ENCODE measurements at places on chromosomes 2 and 18. TPM values are rescaled to one million over a fixed set of nuclear protein-coding genes. Genes with fewer than 3 reads are reported as not detected.

Gene VWA3B
- total RNA-seq, result 0.98 TPM

DNA sequence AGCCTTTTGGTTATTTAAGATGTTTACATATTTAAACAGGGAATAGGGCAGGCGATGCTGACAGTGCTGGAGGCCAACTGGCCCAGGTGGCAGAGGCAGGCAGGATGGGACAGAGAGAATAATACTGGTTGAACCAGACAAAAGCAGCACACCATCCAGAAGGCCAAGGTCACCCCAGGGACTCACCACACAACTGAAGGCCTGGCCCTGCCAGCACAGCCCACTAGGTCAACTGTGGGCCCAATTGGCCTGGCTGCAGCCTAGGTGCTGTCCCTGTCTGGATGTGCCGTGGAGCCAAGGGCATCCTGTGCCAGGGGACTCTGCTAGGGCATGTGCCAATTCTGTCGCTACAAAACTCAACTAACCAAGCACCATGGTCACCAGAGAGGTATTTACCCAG lies 69.2 kb downstream of the RNF152 start:
- DNase-seq, result no peak
- no peak overlapping the region for H3K27ac ChIP-seq
- no peaks in the 10 kb centered on the region for H3K4me1 ChIP-seq
- no peaks in the 10 kb centered on the region for H3K36me3 ChIP-seq
- H3K4me3 ChIP-seq, result no peak overlapping the region

- no peaks in the 10 kb centered on the region for H3K36me3 ChIP-seq
- H3K4me3 ChIP-seq, result no peak overlapping the region
- H3K27ac ChIP-seq, result no peak overlapping the region
- no peak for DNase-seq
- H3K27me3 ChIP-seq, result no peaks in the 10 kb centered on the region
Observed at GRCh38 chr2:221662689-221663391, 90.7 kb upstream of the EPHA4 start.

DNA sequence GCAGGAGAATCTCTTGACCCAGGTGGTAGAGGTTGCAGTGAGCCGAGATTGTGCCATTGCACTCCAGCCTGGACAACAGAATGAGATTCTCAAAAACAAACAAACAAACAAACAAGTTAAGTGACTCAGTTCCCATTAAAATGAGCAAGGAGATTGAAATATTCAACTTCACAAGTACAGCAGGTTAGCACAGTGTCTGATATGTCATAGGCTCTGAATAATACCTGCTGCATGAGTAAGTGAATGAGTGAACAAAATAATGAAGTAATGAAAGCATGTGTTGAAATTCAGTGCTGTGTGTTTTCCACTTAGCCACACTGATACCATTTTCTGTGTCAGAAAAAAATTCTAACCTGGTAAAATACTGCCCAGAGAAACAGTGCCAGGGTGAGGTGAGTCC lies 41.9 kb upstream of the SETBP1 start:
- H3K36me3 ChIP-seq, result no peaks in the 10 kb centered on the region
- H3K4me1 ChIP-seq, result no peaks in the 10 kb centered on the region
- no peak overlapping the region for H3K27ac ChIP-seq
- H3K4me3 ChIP-seq, result no peak overlapping the region
- DNase-seq, result no peak
- no peaks in the 10 kb centered on the region for H3K27me3 ChIP-seq

DNA sequence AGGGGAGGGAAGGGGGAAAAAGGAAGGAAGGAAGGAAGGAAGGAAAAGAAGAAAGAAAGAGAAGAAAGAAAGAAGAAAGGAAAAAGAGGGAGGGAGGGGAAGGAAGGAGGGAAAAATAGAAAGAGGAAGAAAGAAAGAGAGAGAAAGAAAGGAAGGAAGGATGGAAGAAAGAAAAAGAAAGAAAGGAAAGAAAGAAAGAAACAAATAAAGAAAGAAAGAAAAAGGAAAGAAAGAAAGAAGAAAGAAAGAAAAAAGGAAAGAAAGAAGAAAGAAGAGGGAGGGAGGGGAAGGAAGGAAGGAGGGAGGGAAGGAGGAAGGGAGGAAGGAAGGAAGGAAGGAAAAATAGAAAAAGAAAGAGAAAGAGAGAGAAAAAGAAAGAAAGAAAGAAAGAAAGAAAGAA lies 315.8 kb upstream of the PIK3C3 start:
- DNase-seq, result no peak
- no peak overlapping the region for H3K4me3 ChIP-seq
- H3K27ac ChIP-seq, result no peak overlapping the region
- H3K27me3 ChIP-seq, result no peaks in the 10 kb centered on the region

DNA sequence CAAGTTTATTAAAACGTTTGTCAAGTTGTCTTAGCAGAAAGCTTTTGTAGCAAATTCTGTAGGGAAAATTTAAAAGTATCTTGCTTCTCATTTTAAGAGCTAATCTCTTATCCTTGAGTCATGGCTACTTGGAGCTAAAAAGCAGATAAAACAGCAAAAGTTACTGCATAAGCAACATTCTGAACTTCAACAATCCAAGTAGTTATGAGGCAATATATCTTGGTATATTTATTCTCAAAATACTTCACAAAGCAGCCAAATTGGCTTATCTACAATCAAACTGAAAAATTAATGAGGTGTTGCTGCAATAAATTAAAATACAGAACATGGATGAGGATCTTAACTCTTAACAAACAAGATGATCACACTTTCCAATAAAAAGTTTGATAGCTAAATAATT lies 306.5 kb downstream of the PIEZO2 start:
- no peaks in the 10 kb centered on the region for H3K4me1 ChIP-seq
- H3K27me3 ChIP-seq, result no peaks in the 10 kb centered on the region
- no peaks in the 10 kb centered on the region for H3K36me3 ChIP-seq
- H3K4me3 ChIP-seq, result no peak overlapping the region

DNA sequence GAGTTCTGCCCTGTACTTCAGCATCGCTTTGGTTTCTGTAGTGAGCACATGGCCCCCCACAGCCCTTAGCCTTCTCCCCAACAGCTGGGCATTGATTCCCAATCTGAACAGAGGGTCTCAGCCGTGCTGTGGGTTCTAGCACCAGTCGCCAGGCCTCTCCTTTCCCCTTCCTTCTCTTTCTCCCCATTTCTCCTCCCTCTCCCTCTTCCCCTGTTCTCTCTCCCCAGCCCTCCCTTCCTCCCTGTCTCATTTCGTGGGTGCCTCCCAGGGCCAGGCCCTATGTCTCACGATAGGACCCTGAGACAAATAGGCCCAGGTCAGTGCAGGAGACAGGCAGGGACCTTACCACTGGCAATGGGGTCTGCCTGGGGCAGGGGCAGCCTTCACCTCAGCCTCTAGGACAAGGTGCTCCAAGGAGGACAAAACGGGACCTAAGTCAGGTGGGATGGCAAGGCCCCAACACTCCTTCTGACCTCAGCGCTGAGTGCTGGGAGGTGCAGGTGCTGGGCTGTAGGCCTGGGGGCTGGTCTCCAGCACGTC lies 143.4 kb upstream of the GPC1 start:
- H3K27ac ChIP-seq, result no peak overlapping the region
- no peaks in the 10 kb centered on the region for H3K27me3 ChIP-seq
- H3K4me3 ChIP-seq, result no peak overlapping the region
- DNase-seq, result no peak
- no peaks in the 10 kb centered on the region for H3K36me3 ChIP-seq
- no peaks in the 10 kb centered on the region for H3K4me1 ChIP-seq

Measured in uterus (tissue), 4 donors.